ENCODE measurements at places on chromosomes 12 and 14.

DNA sequence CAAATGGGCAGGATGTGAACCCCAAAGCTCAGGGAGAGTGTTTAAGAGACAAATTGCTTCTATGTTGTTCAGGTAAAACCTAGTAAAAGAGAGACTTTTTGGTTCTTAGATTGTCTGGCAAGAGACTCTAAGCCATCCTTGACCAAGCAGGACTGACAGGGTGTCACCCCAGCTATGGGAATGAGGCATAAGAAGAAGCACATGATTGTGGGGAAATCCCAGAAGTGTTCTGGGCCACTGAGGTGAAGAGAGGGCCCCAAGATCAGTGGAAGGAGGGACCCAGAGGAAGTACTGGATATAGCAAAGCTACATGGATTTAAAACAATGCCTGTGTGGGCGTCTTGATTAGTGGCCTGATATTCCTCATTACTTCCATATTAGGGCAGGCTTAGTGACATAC, 99.0 kb downstream of the SAMD4A start:
- no peak for DNase-seq

DNA sequence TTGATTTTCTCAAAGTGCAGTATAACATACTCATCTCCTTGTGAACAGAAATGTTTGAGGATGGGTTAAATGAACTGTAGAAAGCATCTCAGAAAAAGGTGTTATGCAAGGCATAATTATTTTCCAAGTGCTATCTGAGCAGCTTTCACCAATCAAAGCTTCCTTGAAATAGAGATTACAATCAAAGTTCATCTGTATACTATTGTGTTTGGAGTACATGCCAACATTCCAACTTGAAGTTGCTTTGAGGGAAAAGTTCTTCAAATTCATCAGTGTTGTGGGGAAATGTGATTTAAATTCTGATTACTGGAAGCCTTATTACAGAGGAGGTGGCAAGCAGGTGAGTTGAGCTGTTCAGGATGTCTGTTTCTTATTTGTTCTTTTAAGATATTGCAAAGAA, 68.2 kb downstream of the TMTC2 start:
- DNase-seq, result no peak

GRCh38 chr12:49874142-49874897, 29.4 kb downstream of the FAIM2 start:
- no peak for DNase-seq

- no peak for DNase-seq
Measured at GRCh38 chr12:10293151-10293550, 14.5 kb upstream of the KLRD1 start.

DNA sequence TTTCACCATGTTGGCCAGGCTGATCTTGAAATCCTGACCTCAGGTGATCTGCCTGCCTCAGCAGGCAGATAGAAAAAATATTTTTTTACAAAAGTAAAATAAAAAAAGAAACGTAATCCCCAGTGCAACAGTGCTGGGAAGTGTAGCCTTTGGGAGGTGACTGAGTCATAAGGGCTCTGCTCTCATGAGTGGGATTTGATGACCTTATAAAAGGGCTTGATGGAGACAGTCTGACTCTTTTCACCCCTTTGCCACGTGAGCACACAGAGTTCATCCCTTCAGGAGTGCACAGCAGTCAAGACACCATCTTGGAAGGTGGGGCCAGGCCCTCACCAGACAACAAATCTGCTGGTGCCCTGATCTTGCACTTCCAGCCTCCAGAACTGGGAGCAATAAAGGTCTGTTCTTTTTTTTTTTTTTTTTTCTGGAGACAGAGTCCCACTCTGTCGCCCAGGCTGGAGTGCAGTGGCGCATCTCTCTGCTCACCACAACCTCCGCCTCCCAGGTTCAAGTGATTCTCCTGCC, 24.7 kb upstream of the DYNC1H1 start:
- no peak for DNase-seq

DNA sequence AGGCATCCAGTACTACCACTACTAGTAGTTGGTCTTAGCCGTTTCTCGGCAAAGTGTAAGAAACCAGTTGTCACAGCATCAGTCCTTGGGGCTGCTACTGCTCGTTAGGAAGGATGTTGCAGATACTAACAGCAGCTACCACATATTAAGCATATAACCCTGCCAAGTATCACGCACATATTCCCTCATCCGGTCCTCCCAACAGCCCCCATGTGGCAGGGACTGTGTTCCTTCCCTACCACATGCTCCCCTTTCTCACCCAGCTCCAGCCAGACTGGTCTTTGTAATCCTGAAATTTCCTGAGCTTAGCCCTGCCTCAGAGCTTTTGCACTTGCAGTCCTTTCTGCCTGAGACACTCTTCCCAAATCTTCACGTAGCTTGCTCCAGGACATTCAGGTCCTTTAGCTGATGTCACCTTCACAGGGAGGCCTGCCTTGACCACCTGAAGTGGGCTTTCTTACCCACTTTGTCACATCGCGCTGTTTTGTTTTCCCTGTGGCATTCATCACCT, 7.8 kb downstream of the ERP29 start:
- DNase-seq, result no peak

DNA sequence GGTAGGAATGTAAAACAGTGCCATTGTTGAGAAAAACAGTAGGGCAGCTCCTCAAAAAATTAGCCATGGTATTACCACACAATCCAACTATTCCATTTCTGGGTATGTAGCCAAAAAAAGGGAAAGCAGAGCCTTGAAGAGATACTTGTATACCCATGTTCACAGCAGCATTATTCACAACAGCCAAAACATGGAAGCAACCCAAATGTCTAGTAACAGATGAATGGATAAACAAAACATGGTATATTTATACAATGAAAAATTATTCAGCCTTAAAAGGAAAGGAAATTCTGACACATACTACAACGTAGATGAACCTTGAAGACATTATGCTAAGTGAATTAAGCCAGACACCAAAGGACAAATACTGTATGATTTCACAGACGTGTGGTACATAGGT, 67.6 kb upstream of the GNG2 start:
- DNase-seq, result no peak

DNA sequence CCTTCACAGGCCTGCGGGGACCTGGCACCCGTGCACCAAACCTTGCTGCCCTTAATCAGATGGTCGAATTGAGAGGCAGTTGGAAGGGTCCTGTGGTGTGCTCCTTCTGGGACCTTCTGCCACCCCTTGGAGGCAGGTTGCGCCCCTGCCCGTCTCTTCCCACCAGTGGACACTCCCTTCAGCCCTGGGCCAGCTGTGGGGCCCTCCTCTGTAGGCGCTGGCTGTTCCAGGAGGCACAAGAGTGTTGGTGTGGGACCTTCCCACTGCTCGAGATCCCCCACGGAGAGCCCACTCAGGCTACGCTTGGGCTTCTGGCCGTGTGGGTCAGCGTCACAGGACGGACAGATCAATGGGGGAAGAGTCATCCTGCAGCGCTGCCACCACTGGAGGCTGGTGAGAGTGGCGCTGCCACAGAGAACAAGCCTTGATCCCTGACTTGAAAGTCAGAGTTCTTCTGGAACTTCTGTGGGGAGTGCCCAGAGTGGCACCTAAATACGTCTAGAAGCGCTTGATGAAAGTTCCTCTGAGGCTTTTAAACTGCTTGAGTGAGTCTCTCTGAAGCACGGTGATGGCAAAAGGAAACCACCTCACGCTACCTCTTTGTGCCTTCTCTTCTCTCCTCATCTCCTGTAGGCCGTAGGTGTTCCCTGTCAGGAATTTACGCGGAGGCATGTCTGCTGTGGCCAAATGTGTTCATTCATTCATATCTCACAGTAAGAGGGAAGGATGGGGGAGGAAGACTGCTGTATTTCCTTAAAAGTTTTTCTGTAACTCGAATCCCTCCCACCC, 48.3 kb downstream of the TRAF3 start:
- no peak for DNase-seq

- DNase-seq, result peak; percentile 30
Measured at GRCh38 chr12:53941750-53942149, 3.1 kb downstream of the HOXC13 start.

DNA sequence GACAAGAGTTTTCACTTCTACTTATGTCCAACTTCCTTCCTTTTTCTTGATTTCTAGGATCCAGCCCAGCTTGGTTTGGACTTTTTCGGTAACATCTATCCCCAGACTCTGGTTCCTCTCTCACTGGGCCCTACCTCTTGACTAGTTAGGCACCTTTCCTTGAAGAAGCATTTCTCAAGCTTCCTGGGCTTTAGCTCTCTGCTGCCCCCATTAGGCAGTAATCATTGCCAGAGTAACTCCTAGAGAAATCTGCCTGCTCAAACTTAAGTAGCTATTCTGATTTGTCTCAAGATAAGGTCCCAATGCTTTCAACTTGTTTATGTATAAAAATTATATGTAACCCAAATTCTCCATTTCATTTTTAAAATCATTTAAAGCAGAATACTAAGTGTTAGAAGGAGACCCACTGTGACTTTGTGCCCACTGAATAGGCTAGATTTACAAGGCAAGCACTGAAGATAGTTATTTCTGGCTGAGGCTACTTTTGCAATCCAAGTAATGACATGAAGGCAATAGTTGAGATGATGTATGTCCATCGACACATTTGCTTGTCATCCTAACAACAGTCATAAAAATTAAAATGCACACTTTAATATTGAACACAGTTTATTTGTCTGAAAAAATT, 275.0 kb upstream of the G2E3 start:
- no peak for DNase-seq

GRCh38 chr14:39055786-39056474, 47.1 kb downstream of the SEC23A start:
- DNase-seq, result no peak

GRCh38 chr12:82359115-82359478, 768 bp downstream of the METTL25 start:
- DNase-seq, result no peak

- no peak for DNase-seq
Measured at GRCh38 chr14:62030387-62030786, 268.2 kb downstream of the SNAPC1 start.

DNA sequence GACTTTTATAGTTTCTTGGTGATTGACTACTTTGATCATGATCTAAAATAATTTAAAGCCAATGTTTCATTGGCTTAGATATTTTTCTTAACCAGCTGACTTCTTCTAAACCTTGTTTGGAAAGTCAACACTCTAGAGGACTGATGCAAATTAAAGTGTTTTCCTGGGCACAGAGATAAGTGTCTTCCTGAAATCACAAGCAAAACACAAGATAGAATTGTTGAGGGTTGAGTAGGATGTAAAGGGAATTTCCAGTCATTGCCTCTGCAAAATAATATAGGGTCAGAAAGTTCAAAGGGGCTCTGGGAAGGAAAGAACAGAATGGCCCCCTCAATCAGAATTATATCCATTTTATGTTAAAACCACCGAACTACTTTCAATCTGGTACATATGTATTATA, 156.3 kb upstream of the LRIG3 start:
- DNase-seq, result no peak

DNA sequence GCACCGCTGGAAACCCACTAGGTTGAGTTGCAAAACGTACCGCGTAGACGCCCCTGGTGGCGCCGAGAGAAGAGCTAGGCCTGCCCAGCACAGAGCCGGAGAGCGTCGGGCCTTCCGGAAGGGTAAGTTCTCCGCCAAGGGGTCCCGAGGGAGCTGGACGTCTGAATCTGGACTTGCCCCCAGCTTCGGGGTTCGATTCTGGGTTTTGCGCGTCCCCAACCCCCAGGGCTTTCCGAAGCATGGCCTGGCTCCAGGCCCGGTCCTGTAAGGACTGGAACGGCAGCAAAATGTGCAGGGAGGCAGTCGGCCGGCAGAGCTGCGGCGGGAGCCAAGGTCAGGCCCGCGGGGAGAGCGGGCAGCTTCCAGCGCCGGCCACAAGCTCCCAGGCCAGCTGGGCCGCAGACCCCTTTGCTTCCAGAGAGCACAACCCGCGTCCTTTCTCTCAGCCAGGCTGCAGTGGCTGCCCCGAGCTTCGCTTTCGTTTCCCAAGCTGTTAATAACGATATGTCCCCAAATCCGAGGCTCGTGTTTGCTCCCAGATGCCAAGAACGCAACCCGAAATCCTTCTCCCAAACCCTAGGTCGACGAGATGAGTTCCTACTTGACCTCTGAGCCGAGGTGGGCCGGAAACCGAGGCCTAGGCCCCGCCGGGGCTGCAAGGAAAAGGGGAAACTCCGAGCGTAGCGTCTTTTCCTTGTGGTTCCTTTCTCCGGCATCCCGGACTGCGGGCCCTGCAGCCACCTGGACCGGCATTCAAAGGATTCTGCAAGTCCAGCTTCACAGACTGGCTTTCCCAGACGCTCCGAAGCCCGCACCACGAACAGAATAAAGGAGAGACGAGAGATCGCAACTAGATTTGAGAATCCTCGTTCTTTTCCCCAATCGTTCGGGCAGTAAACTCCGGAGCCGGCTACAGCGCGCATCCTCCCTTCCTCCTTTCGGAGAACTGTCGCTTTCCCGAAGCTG, 3.2 kb upstream of the TBX5 start:
- no peak for DNase-seq

DNA sequence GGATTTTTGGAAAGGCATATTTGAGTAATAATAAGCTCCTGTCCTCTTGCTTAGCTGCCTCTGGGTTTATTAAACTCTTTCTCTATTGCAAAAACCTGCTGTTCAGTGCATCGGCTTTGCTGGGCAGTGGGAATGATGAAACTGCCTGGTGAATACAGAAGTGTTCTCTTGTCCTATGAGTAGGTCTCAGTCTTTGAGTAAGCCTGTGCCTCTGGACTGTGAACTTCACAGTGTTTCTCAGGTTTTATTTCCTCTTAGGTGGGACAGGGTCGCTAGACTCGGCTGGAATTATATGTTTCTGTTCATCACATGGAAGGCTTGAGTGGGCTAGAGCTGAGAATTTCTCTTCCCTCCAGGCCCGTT, 46.4 kb downstream of the CRADD start:
- DNase-seq, result no peak

DNA sequence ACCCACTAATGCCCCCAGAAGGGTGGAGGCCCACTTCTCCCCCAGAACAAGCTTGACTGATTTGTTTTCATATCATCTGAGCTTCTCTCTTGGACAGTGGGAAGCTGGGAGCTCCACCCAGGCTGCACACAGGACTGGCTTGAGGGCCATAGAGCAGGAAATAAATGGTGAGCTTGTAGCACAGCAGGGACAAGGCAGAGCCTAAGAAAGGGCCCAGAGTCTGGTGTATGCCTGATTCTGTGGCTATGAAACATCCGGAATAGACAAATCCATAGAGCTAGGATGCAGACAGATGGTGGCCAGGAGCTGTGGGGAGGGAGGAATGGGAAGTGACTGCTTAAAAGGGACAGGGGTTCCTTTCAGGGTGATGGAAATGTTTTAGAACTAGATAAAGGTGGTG, 79.0 kb downstream of the ARL6IP4 start:
- no peak for DNase-seq

DNA sequence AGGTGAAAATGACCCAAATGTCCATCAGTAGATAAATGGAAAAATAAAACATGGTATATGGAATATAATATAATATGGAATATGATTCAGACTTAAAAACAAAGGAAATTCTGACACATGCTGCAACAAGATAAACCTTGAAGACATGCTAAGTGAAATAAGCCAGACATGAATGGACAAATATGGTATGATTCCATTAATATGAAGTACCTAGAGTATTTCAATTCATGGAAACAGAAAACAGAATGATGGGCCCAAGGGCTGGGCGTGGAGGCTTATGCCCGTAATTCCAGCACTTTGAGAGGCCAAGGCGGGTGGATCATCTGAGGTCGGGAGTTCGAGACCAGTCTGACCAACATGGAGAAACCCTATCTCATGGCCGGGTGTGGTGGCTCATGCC, 22.7 kb upstream of the ORAI1 start:
- no peak for DNase-seq

Data from T-helper 2 cell (primary cell).